ENCODE measurements at places on chromosomes 7 and 10.

GRCh38 chr10:78028438-78029268 is 662 bp downstream of the POLR3A start:
- DNase-seq, result no peak

DNA sequence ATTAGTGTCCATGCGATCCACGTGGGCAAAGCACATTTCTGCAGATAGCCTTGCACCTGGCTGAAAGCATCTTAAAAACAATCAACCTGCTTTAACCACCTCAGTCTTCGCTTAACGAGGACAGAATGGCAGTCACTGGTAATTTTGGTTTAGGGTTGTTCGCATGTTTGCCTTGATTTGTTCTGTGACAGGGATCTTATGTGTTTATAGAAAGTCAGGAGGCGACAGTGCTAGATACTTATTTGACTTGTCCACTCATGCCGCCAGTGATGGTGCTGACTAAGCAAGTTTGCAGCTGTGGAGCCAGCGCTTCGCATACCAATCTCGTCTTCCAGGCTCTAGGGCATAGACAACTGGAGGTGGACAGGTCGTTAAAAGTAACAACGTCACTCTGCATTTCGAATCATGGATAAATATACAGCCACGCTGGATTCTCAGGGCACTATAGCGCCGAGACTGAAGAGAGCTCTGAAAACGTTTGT is 1.2 kb upstream of the TMEM243 start:
- DNase-seq, result no peak

- DNase-seq, result no peak
Measured at GRCh38 chr10:13404305-13404759, 56.2 kb upstream of the SEPHS1 start.

GRCh38 chr10:88805361-88805760 is 2.8 kb downstream of the LIPM start:
- DNase-seq, result no peak

GRCh38 chr10:77533887-77534278 is 103.7 kb downstream of the KCNMA1 start:
- no peak for DNase-seq

GRCh38 chr10:93165367-93165766 is 91.7 kb downstream of the CYP26A1 start:
- no peak for DNase-seq

DNA sequence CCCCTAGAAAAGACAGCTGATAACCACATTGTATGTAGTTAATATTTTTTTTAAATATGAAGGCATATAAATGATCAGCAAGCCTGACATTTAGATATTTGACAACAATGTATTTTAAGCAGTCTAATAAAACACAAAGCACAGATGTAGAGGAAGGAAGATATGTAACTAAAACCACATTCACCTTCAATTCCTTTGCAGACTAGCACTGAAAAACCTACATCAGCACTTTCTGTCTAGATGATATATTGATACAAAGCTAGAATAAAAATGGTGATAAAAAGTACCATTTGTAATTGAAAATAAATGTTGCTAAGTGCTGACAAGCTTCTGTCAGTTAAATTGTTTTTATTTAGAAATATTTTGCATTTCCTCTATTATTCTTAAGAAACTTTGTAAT is 153.6 kb downstream of the IMMP2L start:
- DNase-seq, result no peak

GRCh38 chr10:36220151-36220550 is 578.1 kb upstream of the FZD8 start:
- no peak for DNase-seq

GRCh38 chr10:50837095-50837494 is 48.3 kb downstream of the A1CF start:
- no peak for DNase-seq

GRCh38 chr7:141468341-141468740 is 82.9 kb upstream of the AGK start:
- DNase-seq, result no peak

DNA sequence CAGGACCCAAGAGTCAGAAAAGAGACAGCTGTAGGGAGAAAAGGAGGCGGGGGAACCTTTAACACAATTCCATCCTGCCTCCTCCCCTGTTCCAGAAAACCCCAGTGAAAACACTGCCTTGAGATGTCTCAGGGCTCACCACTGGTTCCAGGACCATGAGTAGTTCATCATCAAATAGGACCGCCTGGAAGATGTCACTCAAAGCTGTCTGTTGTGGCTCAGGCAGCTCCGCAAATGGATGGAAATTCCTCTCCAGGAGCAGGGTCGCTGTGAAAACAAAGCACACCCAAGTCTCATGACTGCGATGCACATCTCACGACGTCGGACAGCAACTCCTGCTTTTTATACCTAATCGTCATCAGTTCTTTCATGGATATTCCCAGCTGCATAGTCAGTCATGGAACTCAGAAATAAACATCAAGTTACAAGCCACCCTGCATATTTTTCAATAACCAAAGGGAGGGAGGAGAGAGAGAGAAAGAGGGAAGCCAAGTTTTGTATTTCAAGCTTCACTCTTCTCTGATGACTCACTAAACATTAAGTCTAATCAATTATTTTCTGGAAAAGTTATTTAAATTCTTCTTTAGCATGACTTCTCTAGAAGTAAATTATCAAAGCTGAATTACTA is 49.2 kb downstream of the GSDME start:
- DNase-seq, result no peak

- no peak for DNase-seq
Measured at GRCh38 chr7:149286811-149287400, 24.9 kb downstream of the ZNF783 start.

DNA sequence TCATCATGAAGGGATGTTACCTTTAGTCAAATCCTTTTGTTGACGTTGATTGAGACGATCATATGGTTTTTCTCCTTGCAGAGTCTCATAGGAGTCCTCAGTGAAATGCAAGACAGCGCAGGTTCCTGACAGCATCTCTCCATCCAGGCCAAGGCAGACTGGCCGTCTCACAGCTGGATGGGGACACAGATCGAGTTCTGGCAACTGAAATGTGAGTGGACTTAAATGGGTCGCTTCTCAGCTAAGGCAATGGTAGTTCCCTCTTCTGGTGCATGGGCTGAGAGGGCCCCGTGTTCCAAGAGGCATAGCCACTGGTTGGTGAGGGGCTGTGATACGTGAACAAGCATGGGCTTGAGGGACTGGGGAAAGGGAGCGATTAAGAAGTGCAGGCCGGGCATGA is 99.3 kb upstream of the CPXM2 start:
- no peak for DNase-seq

GRCh38 chr7:131071786-131072504 is 255.7 kb upstream of the MKLN1 start:
- DNase-seq, result no peak

DNA sequence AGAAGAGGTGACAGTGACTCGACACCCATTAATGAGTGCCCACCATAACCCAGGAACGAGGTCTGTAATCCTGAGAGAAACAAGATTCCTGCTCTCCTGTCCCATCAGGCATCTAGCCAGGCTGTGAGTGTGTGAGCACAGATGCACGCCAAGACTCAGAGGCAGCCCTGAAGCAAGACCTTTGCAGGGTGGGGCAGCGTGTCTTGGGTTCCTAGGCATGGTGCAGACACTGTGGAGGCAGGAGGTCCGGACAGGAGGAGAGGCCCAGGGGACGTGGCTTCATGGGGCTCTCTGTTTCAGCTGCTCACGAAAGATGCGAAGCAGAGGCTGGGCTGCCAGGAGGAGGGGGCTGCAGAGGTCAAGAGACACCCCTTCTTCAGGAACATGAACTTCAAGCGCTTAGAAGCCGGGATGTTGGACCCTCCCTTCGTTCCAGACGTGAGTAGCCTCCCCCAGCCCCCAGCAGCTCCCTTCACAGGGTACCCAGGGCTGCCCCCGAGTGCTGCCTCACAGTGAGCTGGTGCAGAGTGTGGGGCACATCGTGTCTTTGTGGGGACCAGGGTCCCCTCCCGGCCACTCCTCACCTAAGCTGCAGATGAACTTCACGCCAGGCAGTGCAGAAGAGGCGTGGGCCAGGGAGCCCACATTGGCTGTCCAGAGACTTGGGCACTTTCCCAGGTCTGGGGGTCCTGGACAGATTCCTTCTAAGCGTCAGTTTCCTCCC is 94.5 kb downstream of the RGS10 start:
- no peak for DNase-seq

DNA sequence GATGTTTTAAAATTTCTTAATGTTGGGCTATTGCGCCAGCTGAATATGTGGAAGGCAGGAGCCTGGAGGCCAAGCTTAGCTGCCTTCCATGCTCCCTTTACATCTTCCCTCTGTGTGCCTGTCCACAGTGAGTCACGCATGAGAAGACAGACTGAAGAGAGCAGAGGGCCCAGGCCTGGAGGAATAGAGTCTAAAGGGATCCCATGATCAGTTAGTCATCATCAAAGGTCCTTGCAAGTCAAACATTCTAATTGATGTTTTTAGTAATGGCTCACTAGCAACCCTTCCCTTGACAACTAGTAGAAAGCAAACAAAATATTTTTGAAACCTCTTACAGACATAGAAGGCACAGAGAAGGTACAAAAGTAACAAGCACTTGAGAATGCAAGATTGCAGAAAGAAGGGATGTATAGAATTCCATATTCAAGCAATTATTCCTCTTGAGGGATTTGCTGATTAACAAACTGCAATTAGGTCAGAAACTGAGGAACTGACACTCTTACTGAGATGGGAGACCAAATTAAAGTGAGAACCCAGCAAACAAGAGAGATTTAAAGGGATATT is 30.7 kb upstream of the APBB1IP start:
- no peak for DNase-seq

- DNase-seq, result no peak
Measured at GRCh38 chr10:88466786-88467185, 116.3 kb downstream of the RNLS start.

DNA sequence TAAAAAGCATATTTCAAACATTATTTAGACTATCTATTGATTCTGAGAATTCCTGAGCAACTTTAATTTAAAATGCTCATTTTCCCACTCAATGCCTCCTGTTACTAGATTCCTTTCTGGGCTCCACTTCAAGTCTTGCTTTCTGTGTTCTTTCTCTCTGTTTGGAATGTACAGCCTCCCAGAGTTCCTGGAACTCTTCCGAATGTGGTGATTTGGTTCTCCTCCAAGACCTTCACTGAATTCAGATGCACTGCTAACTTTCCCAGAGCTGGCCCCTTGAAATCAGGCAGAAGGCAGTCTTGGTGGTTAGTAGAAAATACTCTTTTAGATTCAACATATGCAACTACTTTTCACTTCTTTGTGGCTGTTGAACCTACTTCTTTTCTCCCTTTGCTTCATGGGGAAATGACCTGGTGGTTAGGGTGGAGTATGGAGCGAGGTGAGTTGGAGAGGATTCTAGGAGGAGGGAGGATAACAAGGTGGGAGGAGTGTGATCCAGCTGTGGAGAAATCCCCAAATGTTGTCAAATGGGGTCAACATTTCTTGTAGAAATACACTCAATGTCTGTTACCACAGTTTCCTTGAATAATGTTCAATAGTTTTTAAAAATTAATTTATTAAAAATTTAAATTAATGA is 27.9 kb upstream of the CCDC7 start:
- no peak for DNase-seq

DNA sequence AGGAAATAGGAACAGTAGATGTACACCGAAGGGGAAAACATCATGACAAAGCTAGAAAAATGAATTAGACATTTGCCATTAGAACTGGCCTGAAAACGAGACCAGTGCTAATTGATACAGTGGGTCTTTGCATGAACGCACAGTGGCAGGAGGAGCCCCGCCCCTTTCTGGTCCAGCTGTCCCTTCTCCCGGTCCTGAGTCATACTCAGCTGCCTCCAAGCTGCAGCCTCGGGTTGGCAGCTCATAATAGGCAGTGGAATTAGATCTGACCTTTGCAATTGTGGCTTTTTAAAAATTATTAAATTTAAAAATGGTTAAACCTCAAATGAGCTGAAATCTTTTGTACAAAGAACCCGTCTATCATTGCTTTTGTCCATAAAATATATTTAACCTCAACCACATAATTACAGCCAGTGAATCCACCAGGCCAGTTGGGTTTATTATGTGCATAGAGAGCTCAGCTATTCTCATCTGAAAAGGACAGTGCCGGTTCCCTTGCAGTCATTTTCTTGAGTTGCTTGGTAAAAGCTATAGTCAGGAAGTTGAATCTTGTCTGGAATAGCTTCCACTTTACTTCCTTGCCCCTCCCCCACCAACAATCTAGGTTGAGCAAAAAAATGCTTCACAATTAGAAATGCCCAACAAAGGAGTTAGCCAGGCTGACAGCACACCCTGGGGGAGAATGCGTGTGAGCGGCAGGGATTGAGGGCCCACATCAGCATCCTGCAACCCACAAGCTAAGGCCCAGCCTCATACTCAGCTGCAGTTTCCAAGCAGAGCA is 147.1 kb downstream of the BUB3 start:
- DNase-seq, result no peak

DNA sequence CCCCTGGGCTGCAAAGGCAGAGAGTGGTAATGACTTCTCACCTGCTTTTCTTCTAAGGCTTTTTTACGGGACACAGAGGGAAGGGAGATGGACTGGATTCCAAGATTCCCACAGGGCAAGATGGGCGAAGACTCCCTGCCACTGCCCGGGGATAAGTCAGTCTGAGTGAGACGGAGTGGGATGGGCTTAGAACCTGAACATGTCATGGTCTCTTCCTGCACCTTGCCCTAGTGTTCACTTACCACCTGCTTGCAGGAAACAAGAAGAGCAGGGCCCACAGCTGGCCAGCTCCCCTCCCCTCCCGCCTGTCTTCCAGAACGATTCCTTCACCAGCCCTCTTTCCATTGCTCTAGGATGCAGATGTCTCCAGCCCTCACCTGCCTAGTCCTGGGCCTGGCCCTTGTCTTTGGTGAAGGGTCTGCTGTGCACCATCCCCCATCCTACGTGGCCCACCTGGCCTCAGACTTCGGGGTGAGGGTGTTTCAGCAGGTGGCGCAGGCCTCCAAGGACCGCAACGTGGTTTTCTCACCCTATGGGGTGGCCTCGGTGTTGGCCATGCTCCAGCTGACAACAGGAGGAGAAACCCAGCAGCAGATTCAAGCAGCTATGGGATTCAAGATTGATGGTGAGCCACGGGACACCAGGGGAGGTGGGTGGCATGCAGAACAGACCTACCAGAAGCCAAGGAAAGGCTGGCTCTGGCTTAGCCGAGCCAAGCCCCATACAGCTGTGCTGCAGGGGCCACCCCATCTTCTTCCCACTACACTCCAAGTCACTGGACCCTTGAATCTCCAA is 1.3 kb downstream of the SERPINE1 start:
- no peak for DNase-seq

GRCh38 chr7:474605-475424 is 44.8 kb downstream of the PDGFA start:
- no peak for DNase-seq

DNA sequence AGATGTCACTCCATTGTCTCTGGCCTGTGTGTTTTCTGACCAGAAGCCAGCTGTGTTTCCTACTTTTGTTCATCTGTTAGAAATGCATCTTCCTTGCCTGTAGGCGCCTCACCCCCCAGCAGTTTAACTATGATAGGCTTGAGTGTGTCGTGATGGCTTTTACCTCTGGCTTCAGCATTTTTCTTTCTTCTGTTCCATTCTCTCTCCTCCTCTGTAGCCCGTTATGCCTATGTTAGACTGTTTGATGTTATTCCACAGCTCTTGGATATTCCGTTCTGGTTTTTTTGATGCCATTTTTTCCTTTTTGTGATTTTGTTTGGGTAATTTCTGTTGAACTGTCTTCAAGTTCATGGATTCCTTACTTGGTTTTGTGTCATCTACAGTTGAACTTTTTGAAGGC is 17.9 kb downstream of the MMP21 start:
- DNase-seq, result no peak
